ENCODE measurements at places on chromosomes 2 and 18.
A peak's percentile ranks its signal among the peaks of the same experiment; 100 is the strongest.

- DNase-seq: no peak
Observed at GRCh38 chr2:235041221-235041917, 89.6 kb downstream of the SH3BP4 start.

DNA sequence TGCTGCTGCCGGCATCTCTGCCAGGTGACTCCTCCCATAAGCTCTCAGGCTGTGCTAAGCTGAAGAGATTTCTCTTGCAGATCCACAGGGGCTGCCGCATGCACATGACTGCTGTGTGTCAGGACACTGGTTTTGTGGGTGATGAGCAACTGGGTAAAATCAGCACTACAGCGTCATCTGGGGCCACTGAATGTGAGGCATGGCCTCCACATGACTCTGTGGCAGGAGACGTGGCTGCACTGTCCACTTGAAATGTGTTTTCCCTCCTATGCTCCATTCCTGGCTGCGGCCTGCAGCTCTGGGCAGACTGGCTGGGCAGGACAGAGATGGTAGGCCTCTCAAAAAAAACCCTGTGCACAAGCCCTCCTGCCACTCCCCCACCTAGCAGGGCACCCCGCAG lies 63.6 kb downstream of the MARCO start:
- DNase-seq: peak; percentile 89

DNA sequence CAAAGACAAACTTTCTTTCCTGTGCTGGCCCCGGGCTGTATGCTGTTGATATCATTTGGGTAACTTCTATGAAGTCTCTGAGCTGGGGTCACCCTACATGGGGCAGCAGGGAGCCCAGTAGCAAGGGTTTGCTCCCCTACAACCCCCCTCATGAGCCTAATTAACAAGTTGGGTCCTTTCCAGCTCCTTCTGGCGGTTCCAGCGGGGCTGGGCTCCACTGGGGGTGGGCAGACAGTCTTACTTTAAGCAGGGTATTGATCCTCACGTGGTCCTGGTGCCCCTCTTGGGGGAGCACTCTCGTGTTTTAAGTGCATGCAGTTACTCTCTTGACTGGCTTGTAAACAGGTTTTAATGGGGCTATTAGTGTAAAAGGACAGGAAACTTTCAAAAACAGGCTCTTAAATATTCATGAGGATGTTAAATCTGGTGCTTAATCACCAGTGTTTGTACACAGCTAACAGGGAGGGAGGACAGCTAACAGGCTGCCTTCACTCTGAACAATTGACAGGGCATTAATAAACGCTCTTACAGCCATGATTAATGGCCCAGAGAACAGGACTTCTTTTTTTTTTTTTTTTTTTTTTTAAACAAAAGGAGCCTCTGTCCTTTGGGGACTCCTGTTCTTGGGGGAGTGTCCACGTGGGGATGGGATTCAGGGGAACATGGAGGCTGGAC lies 36.6 kb upstream of the SKOR2 start:
- DNase-seq: no peak

- DNase-seq: no peak
Observed at GRCh38 chr2:199040522-199040921, 417.2 kb downstream of the SATB2 start.

DNA sequence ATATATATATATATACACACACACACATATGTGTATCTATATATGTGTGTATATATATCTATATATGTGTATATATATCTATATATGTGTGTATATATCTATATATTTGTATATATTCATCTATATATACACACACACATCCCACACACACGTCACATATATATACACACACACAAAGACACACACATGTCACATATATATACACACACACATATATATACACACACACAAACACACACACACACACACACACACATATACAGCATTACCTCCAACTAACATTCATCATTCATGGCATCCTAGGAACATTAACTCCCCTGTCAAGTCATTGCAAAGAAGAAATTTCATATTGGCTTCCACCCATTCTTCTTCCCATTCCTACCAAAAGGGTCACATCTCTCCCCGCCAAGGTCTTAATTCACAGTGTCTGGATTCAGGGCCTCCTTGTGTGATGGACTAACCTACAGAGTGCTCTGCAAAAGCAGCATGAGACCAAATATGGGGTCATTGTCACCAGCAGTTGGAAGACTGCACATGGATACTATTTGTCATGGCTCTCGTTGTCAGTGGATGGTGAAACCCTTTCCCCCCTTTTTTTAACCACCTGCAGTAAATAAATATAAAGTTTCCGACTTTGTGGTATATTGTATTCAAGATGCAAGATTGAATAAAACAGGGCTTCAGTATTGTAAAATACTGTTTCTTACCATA lies 67.0 kb downstream of the IRS1 start:
- no peak for DNase-seq

GRCh38 chr2:96881349-96882195 lies 11.7 kb upstream of the SEMA4C start:
- DNase-seq: no peak

GRCh38 chr2:74199275-74199701 lies 873 bp downstream of the MTHFD2 start:
- no peak for DNase-seq

DNA sequence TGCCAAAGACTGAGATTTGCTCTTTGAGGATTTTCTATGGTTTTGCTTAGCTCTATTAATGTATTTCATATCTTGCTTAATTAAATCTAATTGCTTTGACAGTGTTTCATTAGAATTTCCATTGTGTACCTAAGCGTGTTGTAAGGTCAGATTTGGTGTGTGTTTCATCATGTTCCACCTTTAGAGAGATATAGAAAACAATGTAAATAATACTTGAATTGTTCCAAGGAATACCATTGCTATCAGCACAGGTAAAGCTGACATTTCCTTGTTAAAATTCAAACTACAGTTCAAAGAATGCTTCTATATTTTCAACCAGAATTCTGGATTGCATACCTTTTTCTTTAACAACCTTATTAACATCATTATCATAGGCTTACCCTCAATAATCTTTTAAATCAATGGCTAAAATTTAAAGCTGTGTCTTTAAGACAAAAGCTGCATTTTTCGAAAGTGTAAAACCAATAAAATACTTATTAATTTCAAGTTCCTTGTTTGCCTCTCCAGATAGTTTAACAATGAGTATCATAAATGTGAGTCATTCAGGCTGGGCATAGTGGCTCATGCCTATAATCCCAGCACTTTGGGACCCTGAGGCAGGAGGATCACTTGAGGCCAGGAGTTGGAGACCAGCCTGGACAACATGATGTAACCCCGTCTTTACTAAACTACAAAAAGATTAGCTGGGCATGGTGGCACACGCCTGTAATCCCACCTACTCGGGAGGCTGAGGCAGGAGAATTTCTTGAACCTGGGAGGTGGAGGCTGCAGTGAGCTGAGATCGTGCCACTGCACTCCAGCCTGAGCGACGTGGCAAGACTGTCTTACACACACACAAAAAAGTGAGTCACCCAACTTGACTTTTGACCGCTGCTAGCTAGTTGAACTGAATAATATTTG lies 188.0 kb upstream of the PKDCC start:
- DNase-seq: peak; percentile 48

DNA sequence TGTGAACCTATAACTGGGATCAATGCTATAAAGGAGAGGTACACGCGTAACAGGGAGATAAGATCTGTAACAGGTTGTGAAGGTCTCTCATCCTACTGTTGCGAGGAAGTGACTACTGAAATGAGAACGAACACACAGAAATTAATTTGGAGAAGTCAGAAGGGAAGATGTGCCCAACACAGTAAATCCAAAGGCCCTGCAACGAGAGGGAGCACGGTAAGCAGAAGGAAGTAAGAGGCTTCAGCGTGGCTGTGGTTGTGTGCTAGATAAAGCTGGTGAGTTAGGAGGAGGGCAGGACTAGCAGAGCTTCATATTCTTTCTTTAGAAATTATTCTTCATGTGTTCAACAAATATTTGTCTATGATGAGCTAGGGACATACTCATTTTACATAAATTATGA lies 2.5 kb upstream of the ATG16L1 start:
- no peak for DNase-seq

GRCh38 chr18:6294148-6294784 lies 120.4 kb downstream of the L3MBTL4 start:
- DNase-seq: no peak

GRCh38 chr2:43685357-43685756 lies 9.1 kb upstream of the C1GALT1C1L start:
- no peak for DNase-seq

DNA sequence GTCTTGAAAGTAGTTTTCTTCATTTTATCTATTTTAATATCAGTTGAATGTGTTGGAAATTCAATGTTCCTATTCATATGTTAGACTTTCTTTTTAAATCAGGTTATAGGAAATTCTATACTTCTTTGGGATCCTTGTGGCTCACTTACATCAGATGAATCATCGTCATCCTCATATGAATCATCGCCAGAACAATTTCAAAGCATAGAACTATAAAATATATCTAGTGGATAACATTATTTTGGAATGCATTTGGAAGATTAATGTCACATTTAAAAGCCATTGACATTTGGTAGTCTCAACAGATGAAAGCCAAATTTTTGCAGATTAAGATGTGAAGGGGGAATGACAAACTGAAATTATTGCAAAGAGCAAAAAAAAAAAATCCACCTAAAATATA lies 94.1 kb downstream of the FAM161A start:
- DNase-seq: no peak

- DNase-seq: no peak
Observed at GRCh38 chr18:41459656-41460055, 495.4 kb upstream of the PIK3C3 start.

- DNase-seq: no peak
Observed at GRCh38 chr2:37457401-37457901, 113.0 kb downstream of the QPCT start.

DNA sequence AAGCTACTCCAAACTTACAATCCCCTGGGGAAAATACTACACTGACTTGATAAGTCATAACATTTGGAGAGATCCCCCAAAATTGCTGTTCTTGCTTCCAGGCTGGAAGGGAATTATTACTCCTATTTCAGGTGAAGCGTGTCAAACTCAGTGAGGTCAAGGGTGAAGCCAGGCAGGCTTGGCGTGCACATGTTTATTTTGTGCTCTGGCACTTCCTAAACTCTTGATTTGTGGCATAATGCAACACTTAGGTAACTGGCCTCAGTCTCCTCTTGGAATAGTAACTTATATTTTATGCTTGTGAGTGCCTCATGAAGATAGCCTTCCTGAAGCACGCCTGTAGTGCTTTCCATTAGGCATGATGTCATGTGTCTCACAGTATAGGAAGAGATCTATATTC lies 751.2 kb downstream of the CNTNAP5 start:
- DNase-seq: no peak

DNA sequence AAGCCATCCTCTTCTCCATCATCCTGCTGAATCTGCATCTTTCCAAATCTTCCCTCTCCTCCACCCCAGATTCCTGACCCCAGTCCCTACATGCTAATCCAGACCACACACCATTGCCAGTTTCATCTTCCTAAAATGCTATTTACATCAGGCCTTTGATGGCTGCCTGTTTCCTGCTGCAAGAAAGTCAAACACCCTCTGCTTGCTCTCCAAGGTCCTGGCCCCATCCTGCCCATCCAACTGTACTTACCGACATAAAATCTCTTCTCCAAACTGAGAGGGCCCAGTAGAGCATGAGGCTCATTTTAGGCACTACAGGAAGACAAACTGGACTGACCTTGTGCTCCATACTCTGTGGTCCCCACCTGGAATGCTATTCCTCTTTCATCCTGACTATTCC lies 19.0 kb downstream of the ALK start:
- no peak for DNase-seq

- no peak for DNase-seq
Observed at GRCh38 chr2:45259138-45259537, 249.9 kb upstream of the SIX2 start.

DNA sequence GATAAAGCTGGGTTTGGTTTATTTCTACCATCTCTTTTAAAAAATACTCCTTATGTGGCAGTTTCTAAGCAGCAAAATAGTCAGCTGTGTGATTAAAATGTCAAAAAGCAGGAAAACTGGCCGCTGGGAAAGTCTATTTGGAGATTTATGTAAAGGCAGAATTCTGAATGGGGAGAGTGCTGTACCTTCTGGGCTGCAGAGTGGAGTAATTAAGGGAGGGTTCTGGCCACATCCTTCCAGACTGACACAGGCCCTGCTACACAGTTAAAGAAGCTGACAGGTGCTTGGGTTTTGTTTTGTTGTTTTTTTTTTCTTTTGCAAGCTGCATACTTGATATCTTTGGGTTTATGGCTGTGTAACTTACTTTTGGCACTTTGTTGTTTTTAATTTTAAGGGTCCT lies 157.2 kb downstream of the WDSUB1 start:
- DNase-seq: no peak

- DNase-seq: no peak
Observed at GRCh38 chr2:135096665-135097446, 44.8 kb downstream of the RAB3GAP1 start.

GRCh38 chr2:210020138-210020537 lies 17.7 kb downstream of the RPE start:
- no peak for DNase-seq

- DNase-seq: peak; percentile 15
Observed at GRCh38 chr2:212863185-212863588, 288.2 kb downstream of the IKZF2 start.

- DNase-seq: no peak
Observed at GRCh38 chr2:217366966-217367365, 507.1 kb upstream of the TNP1 start.

DNA sequence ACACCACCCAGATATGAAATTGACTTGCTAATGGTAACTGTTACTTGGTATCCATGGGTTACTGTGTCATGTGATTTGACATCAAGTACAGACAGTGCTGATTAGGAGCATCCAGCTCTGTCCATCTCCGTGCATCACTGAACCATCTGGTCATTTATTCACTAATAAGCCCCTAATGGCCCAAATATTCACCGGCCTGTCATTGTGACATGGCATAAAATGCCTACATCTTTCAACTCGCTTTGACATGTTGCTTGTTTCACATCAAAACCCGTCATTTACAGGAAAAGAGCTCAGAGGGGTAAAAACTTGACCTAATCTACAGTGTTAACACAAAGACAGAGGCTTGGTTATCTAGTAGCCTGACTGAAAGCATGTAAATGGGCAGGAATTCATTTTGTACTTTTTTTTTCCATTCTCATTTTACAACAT lies 308.9 kb upstream of the ATP5MC3 start:
- no peak for DNase-seq

- DNase-seq: no peak
Observed at GRCh38 chr2:47089083-47089464, 66.0 kb downstream of the STPG4 start.

DNA sequence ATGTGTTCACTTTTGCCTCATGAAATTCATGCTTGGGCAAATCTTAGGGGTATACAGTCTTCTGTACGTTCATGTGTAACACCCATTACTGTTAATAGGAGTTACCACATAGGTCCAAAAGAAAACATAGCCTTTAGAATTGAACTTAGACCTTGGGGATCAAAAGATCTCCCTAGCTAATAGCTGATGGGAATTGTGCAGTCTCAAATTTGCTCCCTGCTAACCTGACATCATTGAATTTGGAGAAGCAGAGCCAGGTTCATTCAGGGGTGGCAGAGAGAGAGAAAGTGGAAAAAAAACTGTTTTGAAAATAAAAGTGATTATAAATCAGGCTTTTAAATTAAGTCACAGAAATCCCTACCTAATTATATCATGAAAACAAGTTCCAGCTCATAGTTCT lies 28.0 kb upstream of the PPP3R1 start:
- DNase-seq: no peak

- DNase-seq: no peak
Observed at GRCh38 chr2:188478724-188479123, 187.1 kb downstream of the GULP1 start.
